ENCODE measurements at places on chromosomes 2 and 18.

DNA sequence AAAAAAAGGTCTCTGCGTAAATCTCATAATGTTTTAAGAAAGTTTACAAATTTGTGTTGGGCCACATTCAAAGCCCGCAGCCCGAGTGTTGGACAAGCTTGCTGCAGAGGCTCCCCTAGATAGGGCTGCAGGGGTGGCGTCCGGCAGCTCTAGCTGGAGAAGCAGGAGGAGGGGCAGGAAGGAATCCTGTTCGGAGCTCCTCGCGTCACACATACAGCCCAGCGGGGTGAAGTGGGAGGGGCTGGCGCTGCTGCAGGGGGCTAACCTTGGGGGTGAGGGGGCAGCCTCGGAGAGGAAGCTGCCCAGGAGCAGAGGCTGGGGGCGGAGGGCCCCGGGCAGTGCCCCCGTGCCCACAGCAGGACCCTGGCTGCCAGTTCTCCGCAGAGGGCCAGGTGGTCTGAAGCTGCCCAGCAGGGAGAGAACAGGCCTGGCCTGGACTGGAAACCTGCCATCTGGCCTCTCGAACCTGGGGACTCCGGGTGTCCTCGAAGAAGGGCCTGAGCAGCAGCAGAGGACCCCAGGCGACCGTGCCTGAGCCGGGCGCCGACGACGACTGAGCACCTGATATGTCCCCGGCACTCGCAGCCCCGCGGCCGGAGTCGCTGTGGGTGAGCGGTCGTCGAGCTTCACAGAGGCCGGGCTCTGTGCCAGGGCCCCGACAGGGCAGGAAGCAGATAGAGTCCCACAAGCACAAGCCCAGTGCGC, 2.6 kb upstream of the GPR35 start:
- DNase-seq: no peak

- DNase-seq: no peak
Measured at GRCh38 chr2:120905824-120906571, 170.3 kb downstream of the GLI2 start.

GRCh38 chr18:75200605-75201280, 8.2 kb downstream of the PTGR3 start:
- DNase-seq: no peak

- DNase-seq: no peak
Measured at GRCh38 chr2:228777855-228778355, 493.2 kb downstream of the PID1 start.

GRCh38 chr2:109330056-109330455, 201.1 kb downstream of the SH3RF3 start:
- DNase-seq: no peak

- DNase-seq: no peak
Measured at GRCh38 chr2:10920764-10921388, 9.1 kb downstream of the KCNF1 start.

DNA sequence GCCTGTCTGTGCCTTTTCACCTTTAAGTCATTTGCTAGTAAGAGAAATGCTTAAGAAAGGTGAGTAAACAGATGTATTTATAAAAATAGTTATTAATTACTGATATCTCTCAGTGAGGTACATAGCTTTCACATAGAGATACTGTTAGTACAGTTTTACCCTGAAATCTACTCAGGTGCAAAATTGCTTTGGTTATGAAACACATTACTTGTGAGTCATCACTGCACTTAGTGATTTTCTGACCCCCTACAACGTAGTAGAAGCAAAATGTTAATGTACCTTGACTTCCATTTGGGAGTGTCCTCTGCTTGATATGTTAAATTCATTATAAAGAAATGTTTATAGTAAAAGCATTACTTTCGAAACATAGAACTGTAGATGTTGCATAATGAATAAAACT, 6.5 kb downstream of the GLS start:
- no peak for DNase-seq

GRCh38 chr18:32317651-32318050, 127.8 kb downstream of the MEP1B start:
- DNase-seq: no peak

DNA sequence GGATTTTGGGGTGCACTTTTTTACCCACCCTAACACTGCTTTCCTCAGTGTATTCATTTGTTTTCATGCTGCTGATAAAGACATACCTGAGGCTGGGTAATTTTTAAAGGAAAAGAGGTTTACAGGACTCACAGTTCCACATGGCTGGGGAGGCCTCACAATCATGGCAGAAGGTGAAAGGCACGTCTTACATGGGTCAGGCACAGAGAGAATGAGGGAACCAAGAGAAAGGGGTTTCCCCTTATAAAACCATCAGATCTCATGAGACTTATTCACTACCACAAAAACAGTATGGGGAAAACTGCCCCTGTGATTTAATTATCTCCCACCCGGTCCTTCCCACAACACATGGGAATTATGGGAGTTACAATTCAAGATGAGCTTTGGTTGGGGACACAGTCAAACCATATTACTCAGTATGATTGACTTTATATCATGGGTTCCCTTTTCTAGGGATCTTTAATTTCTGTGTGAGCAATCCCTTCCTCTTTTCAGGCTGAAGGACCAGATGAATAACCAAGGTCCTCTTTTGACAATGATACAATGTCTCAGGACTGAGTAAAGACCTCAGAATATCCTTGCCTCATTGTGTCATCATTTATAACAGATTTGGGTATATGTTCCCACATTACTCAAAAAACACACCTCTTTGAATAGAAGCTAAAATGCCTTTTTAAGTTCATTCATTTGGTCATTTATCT, 100.1 kb upstream of the TRIB2 start:
- DNase-seq: no peak

All from pulmonary artery endothelial cell (primary cell).